Stimulated activated CD4-positive, alpha-beta T cell treated with anti-CD3 and anti-CD28 coated beads, Interleukin-2, amount 100 ng/mL, for 24 hours (primary cell): ENCODE measurements at places on chromosomes 11 and 22.

DNA sequence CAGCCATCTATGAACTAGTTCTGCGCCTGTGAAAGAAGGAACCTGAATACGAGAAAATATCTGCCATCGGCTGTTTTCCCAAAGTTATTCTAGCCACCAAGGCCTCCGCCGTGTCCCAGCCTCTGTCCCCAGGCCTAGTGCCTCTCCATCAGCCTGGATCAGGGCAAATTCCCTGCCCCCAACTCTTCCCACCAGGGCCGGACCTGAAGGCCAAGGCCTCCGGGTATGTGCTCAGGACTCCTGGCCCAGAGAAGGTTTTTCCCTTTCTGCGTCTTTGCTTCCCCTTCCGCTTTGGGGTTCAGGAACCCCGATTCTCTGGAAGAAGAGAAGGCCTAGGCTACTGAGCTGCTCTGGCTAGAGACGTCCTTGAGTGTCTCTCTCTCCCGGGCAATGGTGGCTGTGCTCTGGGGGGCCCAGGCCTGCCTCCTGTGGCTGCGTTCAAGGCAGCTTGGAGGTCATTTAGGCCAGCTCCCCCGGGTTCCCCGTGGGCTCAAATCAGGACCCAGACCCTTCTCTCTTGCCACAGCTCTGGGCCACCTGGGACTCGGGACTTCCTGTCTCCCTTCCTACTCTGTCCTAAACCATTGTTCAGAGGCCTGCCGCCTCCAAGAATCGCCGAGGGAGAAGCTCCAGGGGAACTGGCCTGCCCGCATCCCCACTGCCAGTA is 1.6 kb downstream of the ALX4 start:
- DNase-seq: no peak

GRCh38 chr11:104118105-104118744 is 45.7 kb downstream of the PDGFD start:
- DNase-seq: no peak

GRCh38 chr11:92227230-92227814 is 2.7 kb downstream of the FAT3 start:
- DNase-seq: no peak

DNA sequence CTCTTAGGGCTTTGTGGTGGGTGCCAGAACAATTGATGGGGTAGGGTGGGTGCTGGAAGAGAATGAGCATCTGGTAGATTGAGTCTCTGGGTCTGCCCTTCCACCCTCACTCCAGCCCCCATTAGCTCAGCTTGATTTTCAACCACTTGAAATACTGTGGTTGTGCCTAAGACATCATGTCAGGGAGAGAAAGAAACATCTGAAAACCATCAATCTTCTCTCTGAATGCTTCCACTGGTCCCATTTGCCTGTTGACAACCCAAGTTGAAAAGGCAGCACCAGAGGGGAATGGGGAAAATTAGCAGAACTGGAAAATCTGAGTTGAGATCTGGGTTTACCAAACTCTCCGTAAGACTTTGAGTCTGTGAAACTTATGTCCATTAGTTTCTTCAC is 26.1 kb downstream of the CD44 start:
- no peak for DNase-seq

DNA sequence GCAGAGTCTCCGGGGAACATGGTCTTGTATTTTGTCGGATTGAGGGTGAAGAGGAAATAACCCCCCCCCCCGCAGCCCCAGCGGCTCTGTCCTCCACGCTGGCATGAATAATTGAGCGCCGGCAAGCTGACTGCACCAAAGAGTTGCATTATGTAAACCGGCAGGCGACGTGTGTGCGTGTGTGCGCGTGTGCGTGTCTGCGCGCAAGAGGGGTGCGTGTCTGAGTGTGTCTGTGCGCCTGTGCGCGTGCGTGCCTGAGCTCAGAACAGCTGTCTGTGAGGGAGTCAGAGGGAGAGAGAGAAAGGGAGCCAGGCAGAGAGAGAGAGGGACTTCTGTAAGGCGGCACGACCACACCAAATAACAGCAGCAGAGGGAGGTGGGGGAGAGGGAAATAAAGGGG is 94.4 kb downstream of the SCN3B start:
- no peak for DNase-seq

GRCh38 chr22:37018815-37019308 is 385 bp downstream of the TST start:
- DNase-seq: no peak

GRCh38 chr11:126129727-126130671 is 67.3 kb upstream of the CDON start:
- no peak for DNase-seq

GRCh38 chr11:15446929-15447328 is 332.2 kb downstream of the INSC start:
- no peak for DNase-seq

DNA sequence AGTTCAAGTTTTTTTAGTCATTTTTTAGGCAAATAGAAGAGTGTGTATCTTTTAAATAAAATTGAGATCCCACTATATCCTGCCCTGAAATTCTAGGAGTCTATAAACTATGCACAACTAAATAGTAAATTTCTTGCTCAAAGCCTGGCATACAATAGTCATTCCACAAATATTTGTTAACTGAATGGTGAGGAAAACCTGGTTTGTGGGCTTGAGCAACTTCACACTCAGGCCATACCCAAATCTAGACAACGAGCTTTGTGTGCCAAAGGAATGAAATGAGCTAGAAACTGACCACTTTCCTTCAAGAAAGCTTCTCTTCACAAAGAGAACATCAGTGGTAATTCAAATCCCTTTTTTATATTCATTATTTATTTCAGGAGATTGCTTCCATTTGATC is 39.6 kb upstream of the AMOTL1 start:
- DNase-seq: no peak

DNA sequence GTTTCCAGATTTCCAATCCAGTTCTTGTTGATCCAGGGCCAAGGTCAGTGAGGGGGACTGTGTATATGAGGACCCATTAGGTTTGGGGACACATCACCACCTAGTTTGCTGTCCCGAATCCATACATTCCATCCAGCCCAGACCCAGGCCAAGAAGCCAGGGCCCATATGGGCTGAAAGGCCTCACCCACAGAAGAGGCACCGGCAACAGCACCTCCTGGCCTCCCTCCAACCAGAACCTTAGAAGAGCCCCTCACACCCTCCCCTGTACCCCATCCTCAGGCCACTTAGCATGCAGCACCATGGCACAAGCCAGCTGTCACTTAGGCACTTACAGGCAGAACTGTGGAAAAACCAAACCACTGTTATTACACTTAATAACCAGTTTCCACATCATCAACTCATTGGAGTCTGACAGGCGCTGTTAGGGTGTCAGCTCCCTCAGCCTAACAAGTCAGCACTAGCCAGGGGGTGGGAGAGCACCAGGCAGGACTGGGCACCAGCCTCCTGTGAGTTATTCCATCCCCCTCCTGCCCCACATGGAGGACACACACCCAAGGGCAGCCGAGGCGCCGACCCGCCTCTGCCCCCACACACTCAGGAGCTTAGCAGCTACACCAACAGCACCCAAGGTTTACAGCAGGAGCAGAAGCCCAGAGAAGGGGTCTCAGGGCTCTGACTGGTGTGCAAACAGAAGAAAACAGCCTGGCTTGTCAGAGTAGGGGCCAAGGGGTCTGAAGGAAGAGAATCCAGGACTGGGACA is 132.0 kb downstream of the BUD13 start:
- DNase-seq: no peak
